ENCODE measurements at places on chromosomes 12 and 14.

DNA sequence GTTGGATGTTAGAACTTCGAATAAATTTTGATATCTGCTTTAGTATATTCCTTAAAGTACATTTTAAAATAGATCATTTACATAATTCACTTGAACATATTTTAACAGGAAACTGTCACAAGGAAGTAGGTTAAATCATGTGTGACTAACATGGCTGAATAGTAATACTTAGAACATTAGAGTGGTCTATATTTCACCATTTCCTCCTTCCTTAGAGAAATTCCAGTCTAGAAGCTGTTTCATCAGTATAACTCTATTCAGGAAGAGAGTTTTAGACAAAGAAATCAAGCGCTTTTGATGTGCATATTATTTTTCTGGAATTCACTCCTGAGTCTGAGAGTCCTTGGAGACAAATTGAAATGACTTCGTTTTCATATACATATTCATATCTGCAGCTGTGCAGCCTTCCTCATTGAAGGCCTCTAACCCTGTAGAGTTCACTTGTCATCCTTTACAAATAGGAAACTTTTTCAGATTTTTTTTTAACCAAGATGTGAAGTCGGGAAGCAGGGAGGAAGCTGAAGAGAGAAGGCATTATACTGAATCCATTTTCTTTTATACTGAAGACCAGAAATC, 28.4 kb downstream of the IRAK3 start:
- no peak for DNase-seq

DNA sequence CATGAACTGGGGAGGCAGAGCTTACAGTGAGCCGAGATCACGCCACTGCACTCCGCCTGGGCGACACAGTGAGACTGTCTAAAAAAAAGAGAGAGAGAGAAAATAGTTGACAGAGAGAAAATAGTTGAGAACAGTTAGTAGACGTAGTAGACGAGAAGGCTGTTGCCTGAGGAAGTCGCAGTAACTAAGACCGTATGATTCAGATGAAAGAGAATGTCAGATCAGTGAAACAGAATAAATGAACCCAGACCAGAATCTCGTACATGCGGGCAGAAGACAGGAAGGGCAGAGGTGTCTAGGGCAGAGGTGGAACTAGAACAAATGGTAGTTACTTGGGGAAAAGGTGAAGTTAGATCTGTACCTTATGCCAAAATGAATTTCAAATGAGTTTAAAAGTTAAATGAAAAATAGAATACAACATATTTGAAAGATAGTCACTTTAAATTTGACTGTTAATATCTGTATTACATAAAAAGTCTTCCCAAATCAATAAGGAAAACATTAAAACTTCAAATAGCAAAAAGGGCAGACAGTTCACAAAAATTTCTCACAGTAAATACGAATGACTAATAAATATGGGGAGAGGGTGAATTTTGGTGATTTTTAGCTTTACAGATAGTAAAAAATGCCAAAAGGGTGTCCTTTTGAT, 17.7 kb downstream of the MDM2 start:
- DNase-seq, result no peak

GRCh38 chr12:109818905-109819500, 14.2 kb downstream of the TRPV4 start:
- DNase-seq, result no peak

DNA sequence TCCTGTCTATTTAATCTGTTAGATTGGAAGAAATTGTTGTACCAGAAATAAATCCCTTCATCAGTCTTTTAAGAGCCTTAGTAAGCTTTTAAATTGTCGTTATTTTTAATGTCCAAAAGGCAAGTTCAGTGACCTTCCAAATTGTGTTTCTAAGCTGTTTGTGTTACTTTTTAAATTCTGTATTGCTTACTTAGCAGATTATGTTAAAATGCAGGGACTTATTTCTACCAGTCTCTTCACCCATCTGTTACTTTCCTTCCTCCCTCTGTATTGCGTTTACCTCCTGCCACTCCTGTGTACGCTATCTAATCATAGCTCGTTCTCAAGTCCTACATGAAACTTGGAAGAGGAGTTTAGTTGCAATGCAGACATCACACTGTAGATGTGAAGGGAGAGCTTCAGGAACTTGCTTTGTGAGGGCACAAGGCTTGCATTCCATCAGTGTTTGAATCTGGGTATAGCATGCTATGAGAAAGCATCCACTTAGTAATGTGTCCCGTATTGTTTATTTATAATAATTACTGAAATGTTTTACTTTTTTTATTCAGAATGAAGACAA, 406.5 kb upstream of the RGS6 start:
- DNase-seq, result no peak

DNA sequence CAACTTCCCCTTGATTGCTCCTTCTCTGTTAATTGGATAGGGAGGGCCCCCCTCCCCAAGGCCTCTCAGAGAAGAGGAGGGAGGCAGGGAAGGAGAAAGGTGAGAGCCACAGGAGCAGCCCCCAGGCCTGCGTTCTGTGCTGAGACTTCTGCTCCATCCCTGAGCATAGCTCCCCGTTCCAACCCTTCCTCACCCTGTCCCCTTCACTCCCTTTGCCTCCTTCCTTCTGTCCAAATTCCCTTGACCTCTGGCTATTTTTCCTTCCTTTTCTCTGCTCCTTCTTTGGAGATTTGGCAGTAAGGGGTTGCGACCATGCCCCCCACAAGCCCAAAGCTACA, 788 bp upstream of the ASIC1 start:
- no peak for DNase-seq

GRCh38 chr12:14959463-14959862, 1.9 kb downstream of the ARHGDIB start:
- DNase-seq, result no peak

GRCh38 chr14:35292770-35293561, 784 bp downstream of the PSMA6 start:
- DNase-seq, result no peak

DNA sequence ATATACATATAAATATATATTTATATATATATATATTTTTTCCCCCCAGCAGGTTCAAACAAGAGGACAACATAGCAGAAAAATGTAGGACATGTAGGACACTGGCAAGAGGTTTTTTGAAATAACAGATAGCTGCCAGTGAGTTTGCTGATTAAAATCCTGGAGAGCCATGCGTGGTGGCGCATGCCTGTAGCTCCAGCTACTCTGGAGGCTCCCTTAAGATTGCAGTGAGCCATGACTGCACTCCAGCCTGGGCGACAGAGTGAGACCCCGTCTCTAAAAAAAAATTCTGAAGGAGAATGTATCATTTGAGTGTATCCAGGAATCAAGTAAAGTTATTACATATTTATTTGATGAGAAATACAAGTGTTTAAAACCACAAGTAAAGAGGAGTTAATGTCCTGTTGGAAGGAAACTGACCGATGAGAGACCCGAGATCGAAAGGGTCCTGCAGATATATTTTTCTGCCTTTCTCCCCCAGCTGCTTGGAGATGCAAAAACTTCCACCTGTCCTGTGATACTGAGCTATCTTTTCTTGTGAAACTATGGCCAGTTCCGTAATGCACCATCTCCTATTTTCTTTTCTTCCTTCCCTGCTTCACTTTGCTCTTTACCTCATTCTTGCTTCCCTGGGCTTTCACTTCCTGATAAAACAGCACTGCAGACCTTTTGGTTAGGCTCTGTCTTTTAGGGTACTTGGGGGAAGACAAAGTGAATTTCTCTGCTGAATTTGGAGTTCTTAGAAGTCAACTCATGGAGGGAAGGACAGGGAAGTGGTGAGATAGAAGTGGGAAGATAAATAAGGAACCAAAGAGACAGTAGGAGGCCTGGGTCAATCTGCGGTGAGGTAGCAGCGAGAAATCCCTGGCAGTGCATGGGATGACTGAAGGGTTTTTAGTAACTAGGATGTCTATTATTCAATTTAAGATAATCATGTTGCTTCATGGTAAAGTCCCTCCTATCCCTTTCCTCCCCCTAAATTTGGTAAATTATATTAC, 41.2 kb upstream of the SLC2A13 start:
- no peak for DNase-seq

DNA sequence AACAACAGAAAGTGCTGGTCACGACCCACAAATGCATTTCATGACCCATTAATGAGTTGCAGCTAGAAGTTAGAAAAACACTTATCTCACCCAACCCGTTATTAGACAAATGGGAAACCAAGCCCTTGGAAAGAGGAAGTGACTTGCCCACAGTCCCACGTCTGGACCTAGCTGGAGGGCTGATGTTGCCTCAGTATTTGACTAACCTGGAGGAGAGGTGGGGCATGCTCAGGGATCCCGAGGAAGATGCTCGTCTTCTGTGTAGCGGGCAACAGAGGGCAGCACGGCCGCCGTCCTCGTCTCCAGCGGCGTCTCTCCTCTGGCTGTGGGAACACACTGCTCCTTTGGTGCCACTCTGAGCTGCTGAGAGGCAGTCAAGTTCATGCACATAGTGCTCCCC, 12.7 kb downstream of the CCND2 start:
- no peak for DNase-seq

DNA sequence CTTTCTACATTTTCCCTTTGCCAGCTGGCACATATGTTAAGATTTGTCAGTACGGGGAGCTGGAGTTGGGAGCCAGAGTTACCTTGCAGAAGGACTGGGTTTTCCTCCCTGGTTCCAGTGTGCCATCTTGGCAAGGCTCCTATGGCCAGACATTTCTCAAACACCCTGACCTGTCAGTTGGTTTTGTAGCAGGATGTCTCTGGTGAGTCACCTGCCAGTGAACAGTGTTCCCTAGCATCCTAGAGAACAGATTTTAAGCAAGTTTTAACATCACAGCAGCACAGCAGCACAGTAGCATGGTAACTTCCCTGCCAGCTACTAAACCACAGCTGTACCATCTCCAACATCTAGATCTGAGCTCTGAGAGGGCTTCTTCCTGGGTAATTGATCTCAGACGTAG, 26.2 kb upstream of the KTN1 start:
- DNase-seq, result no peak

- no peak for DNase-seq
These were observed 75.8 kb upstream of the HOXC13 start for GRCh38 chr12:53862831-53863230.

DNA sequence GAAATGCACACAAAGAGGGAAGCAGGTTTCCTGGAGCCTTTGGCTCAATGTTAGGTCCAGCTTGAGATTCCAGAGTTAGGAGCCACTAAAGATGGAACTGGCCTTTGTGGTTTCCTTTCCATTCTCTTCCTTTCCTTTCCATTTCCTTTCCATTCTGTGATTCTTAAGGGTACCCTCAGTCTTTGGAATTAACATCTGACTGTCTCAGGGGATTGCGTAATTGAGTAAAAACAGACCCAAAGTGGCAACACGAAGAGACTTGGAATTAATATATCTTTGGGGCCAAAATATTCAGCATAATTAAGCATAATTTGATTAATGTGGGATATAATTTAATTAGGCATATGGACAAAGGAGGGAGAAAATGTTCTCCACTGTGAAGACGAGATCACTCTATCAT, 205.6 kb downstream of the CRADD start:
- DNase-seq, result no peak

DNA sequence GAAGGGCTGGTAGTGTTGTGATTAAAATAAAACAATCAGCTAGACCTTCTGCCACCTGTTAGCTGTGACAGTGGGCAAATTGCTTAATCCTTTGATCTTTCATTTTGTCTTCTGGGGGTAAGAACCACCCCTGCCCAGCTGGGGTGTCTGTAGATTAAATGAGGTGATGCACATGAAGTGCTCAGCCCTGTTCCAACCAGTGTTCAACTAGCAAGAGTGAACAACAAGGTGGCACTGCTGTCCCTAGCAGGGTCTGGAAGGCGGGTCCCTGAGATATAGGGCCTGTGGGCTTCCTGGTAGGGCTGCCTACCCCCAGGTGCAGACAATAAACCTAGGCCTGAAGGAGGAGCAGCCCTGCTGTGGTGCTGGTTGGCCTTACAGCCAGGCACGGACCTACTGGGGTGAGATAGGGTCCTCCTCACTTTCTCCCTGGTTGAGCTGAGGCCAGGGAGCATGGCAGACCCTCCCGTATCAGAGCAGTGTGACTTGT, 60.6 kb downstream of the ARL6IP4 start:
- no peak for DNase-seq

DNA sequence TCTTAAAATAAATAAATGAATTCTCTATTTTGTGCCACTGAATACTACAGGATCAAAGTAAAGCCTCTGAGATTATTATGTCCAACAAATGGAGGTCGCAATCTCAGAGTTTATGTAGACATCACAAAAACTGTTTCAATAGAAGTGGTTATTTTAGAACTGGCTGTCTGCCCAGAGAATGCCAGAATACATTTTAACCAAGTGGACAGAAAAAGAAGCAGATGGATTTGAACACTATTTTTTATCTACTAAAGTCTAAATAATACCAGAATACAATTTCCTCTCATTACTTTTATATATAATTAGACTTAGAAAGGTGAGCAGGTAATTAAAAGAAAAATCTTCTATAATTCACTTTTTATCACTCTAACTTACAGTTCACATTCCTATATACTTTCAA, 118.3 kb downstream of the MED13L start:
- DNase-seq, result no peak

DNA sequence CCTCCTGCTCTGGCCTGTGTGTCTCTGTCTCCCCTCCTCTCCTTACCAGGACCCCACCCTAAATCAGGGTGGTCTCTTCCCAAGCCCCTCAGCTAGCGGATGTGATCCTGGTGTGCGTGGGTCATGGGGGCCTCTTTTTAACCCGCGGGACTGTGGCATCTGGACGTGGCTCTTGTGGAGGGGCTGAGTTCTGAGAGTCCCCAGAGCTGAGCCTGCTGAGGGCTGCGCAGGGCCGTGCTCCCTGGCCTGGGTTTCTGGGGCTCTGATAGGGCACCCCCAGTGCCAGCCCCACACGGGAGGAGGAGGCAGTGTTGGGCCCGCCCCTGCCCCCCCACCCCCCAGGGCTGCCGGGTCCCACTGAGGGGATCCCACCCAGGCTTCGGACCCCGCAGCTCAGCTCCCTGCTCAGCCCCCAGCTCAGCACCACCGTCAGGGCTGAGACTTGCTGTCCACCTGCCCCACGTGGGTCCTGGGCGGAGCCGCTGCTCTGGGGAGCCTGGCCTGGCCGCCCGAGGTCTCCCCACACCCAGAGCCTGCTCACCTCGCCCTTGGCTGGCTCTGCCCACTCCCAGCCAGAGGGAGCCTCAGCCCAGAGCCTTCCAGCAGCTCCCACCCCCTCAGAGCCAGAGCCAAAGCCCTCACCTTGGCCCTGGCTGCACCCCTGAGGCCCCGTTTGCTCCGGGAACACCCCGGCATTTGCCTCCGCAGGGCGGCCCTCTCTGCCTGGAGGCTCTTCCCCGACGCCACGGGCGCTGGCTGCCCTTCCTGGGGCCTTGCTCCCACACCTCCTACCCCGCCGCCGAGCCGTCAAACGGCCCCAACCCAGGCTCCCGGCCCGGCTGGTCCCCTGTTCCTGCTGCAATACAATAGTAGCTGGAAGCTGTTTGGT, 31.5 kb downstream of the NOC4L start:
- DNase-seq, result no peak

DNA sequence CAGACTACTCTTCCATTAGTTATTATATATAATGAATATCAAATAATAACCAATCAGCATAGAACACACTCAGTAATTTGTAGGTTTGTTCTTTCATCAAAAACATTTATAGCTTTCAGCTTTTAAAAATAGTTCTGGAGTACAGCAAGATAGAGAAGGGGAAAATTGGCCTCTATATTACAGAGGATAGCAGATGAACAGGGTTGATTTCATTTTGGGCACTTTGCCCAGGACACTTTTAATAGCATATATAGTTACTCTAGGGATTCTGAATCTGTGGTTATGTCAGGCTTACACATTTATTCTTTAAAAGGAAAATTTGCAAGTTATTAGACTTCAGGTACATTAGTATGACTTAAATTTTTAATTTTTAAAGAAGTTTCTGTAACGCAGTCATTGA, 52.6 kb downstream of the IFT81 start:
- DNase-seq, result no peak
